Stimulated activated CD4-positive, alpha-beta T cell treated with anti-CD3 and anti-CD28 coated beads, Interleukin-2, amount 100 ng/mL, for 4 hours (primary cell): ENCODE measurements at places on chromosomes 5 and 9.

DNA sequence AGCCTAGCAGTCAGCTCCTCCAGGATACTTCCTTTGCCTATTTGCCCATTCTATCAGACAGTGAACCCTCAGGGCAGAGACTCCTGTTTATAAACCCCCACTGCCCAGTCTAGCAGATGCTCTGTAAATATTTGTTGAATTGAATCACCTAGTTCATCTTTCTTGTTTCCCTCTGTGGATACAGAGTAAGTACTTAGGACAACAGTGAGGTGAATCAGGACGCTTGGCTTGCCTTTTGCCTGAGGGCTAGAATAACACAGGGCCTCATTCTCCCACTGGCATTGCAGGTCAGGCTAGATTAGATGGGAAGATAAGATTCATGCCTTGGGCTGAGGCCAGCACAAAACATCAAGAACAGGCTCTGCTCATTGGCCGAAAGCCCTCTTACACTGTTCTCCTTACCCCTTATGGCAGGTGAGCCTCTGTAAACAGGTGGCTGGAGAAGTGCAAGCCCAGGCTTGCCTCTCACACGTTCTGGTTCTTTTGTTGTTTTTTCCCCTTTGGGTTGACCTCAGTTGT, 22.2 kb downstream of the TNFSF8 start:
- no peak for DNase-seq

DNA sequence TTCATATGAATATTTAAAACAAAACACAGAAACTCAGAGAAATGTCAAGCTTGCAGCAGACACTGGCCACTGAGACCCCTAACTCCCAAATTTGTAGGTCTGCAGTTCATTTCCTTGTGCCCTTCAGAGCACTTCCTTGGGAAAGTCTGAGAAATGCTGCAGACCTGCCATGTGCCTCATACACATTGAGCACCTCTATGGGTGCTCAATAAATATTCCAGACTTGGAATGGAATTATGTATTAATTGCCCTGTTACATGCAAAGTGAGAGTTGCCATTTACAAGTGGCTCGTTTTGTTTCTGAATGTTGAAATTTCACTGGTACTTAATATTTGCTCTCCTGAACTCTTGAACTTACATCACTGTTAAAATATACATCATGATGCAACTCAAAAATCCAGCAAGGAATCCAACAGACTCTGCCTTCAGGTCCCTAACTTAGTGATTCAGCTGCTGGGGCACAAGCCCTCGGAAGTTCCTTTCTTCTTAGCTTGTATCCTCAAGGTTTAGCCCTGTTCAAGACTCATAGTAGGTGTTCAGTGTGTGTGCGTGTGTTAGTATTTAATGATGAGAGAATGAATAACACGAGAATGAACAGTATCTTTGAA, 90.6 kb downstream of the PTCD2 start:
- DNase-seq = no peak

- no peak for DNase-seq
These were observed 214.7 kb downstream of the GAS1 start for GRCh38 chr9:86732514-86733171.

DNA sequence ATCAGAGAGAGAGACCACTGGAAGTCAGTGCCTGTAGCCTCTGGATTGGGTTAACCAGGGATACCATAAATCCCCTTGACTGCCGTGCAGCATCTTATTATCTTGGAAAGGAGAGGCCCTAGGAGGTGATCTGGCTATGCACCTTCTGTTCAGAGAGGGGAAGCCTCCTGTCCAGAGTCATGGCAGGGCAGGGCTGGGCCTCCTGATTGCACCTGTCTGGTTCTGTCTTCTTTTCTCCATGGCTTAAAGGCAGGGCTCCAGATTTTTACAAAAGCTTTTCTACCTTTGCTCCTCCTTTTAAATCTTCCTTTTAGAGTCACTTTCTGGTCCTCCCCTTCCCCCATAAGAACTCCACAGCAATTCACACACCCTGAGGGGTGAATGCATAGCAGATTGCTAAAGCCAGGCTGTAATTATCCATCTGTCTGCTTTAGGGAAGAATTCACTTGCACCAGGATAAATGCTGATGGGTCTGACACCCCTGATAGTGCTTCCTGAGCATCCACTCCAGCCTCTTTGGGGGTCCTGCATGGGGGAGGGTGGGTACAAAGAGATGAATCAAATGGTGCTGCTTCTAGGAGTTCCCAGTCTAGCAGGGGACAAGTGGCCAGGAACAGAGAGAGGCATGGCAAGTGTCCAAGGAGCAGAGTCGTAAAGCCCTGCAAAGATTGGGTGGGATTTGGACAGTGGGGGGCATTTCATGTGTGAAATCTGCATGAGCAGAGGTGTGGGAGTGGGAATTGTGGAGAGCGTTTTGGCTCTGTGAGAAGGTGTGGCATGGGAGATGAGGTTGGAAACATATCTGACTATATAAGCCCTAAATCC, 141.3 kb upstream of the ALDH1B1 start:
- DNase-seq = no peak

- no peak for DNase-seq
These were observed 190.0 kb downstream of the SLF1 start for GRCh38 chr5:94808497-94808896.
